Activated B cell treated with CpG ODN at 0.5 μM for 24 hours (primary cell): ENCODE measurements at places on chromosomes 5 and 9.

DNA sequence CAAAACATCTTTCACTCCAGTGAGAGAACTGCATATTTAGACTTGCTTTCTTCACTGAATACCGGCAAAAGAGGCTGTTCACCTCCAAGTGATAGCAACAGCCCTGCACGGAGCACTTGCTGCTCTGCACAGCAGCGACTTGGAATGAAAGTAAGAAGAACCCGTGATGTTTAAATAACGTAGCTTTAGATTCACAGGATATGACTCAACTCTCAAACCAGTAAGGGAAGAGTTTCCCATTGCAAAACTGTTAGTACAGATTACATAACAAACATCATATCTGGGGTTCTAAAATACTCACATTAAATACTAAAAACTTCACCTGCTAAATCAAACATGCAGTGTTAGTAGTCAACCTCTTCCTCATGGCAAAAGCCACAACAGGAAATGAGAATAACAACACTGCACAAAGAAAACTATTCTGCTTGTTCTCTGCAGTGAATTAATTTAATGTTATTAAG, 203.4 kb downstream of the MCTP1 start:
- no peak for DNase-seq

GRCh38 chr5:179154991-179155955, 95.1 kb downstream of the ZNF354C start:
- no peak for DNase-seq

GRCh38 chr5:73768-74502, 18.0 kb upstream of the PLEKHG4B start:
- no peak for DNase-seq

DNA sequence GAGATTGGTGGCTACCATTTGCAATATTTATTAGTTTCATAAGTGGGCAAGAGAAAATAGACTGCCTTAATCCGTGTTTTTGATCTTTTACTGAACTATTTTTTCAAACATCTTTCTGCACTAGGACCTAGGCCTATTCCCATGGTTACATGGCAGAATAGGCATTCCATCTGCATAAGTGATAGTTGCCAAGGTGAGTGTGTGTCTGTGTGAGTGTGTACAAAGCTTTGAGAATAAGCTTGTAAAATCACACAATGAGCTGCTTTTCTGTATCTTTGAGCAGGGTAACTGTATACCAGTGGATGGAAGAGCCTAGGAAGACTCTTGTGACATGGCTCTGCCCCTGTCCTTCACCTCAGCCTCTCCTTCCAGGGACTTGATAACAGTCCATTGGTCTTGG, 92.7 kb downstream of the SGCD start:
- DNase-seq = no peak

DNA sequence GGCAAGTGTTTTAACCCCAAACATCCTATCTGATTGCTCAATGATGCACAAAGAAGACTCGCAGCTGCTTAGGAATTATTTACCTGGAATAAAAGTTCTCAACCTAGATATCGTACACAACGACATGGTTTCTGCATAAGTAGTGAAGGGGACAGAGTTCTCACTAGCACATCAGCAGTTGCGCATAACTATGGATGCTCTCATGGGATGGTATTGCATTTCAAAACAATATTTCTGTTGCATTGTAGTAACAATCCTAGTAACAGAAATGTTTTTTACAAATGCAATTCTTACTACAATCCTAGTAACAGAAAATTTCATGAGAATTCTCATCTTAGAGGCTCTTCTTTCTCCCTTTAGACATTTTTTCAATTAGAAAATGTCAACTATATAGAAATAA, 94.5 kb upstream of the MINAR2 start:
- no peak for DNase-seq

DNA sequence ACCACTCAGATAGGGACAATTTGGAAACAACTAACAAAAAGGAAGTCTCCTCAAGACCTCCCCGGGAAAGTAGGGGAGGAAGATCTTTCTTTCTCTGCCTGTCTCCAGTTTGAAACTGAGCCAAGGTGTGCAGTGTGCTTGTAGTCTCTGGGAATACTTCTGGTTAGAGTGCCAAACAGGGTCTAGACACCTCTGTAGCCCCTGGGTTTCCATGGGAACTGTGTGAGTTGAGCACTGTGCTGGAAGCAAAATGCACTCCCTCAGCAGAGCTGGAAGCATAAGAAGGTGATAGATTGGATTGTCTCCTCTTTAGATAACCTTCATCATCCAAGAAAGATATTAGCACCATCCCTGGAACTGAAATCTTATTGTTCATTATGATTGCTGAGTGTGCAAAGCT, 129.2 kb upstream of the TNPO1 start:
- DNase-seq = no peak

DNA sequence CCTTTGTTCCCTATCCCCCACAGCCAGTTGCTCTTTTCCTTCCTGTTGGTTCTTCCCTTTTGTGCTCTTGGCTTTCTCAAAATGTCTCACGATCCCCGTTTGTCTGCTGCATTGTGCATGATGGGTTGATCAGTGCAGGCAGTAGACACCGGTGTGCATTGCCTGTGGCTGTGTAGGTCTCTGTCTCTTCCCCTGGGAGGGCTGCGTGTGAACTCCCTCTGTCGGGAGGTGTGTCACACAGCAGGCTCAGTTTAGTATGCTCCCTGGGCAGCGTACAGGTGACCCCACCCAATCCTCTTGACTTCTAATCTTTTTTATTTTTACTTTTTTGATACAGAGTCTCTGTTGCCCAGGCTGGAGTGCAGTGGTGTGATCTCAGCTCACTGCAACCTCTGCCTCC, 265.3 kb downstream of the FSTL4 start:
- no peak for DNase-seq

DNA sequence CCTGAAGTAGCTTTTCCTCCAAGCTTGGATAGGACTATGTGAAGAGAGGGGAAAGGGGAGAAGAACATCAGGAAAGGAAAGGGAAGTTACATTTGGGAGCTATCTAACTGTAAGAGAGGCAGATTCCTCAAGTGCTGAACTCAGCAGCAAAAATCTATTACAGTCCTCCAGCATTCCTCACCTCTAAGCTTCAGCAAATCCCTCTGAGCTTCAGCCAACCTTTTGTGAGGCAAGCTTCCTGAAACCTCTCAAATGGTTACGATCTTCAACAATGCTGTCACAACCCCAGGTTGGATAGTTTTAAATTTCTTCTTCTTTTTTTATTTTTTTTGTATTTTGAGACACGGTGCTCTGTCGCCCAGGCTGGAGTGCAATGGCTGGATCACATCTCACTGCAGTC, 2.5 kb upstream of the RNF38 start:
- no peak for DNase-seq

- no peak for DNase-seq
Observed at GRCh38 chr9:124013309-124014210, 2.0 kb downstream of the LHX2 start.

- DNase-seq = no peak
Observed at GRCh38 chr5:54655761-54656160, 138.2 kb downstream of the SNX18 start.

GRCh38 chr9:99725852-99726251, 95.8 kb upstream of the NR4A3 start:
- no peak for DNase-seq

- DNase-seq = no peak
Observed at GRCh38 chr5:156376751-156377150, 49.8 kb downstream of the SGCD start.

GRCh38 chr5:113338628-113339027, 96.2 kb downstream of the TSSK1B start:
- no peak for DNase-seq

DNA sequence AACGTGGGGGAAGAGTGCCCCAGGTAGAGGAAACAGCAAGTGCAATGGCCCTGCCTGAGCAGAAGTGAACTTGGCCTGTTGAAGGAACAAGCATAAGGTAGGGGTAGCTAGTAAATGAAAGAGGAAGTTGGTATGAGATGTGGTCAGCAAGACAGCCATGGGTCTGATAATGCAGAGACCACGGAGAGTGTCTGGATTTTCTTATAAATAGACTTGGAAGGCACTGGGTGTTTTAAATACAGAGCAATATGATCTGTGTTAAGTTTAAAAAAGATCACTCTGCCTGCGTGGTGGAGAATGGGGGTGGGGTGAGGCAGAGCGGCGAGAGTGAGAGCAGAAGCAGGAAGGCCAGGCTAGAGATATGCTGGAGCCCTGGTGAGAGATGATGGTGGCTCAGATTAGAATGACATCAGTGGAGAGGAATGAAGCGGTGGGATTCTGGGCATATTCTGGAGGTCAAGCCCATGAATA, 4.2 kb downstream of the ADAM19 start:
- DNase-seq = peak; percentile 42

GRCh38 chr5:159873680-159874079, 42.6 kb upstream of the ADRA1B start:
- no peak for DNase-seq

GRCh38 chr9:9790216-9790872, 822.5 kb downstream of the PTPRD start:
- DNase-seq = no peak

DNA sequence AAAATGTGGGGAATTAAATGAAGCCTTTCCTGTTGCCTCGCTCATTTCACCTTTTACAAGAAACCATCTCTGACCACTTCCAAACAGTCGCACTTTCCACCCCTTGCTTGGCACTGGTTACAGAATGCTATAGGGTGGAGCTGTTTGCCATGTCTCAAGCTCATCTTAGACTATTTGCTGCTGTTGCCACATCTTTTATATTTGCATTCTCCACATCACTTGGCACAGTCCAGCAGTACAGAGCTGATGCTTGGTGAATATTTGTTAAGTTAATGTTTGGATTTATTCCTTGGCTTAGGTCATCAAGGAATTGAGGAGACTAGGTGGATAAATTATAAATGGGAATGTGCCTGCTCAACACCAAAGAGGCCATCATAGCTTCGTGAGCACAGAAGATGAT, 53.2 kb downstream of the GNA14 start:
- DNase-seq = no peak

GRCh38 chr5:1033606-1034420, 25.2 kb downstream of the NKD2 start:
- DNase-seq = no peak

DNA sequence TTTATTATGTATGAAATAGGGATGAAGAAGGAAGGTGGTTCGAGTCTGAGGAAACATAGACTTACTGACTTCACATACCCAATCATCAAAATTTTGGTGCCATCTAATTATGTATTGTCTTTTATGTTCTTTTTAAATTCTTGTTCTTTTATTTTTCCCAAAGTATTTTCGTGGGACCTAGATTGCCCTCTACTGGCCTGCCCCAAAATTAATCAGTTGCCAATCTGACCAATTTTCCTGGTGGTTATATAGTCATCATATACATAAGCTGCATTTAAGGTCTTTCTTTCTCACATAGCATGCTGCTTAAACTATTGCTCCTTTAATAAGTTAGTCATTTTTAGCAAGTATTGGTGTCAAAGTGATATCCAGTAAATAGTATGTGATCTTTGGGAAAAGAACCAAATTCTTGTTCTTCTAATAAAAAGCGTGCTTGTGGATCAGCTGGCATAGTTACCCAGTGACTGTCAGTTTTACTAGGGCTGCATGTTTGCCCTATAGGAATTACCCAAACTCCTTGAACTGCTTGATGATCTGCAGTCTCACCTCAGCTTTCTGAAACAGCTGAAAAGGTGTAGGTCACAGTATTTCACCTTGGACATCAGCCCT, 223.5 kb downstream of the SH3GL2 start:
- DNase-seq = no peak

- peak; percentile 71 for DNase-seq
Observed at GRCh38 chr9:6715755-6716643, 41.8 kb upstream of the KDM4C start.

DNA sequence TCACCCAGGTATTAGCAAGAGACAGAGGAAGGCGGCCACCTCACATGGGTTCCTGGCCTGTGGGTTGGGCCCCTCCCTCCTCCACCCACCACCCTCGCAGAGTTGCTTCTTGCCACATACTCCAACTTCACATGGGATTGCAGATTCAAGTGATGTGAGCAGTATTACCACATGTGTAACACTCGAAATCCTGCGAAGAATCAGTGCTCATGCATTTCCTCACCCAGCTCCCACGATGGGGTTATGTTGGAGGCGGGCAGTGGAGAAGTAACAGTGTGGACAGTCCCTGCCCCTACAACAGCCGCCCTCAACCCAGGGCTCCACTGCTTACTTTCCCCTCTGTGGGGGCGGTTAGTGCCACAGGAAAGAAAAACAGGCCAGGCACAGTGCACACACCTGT, 3.9 kb upstream of the FBP1 start:
- DNase-seq = no peak

DNA sequence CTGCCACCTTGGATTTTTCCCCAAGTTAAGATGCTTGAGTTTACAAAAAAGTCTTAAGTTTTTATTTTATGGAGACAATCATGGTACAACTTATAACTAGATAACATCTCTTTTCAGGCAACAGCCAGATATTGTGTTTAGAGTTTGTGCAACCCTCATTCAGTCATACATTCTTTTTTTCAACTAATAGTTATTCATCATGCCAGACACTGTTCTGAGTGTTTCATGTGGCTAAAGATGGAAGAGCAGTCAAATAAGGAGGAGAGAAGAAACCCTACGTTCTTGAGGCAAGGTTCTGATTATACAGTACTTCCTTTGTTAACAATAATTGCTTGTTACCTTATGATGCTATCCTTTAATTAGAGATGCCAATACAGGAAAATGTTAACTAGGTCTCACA, 42.1 kb upstream of the ZNF462 start:
- no peak for DNase-seq

- DNase-seq = no peak
Observed at GRCh38 chr5:61261136-61261535, 70.9 kb upstream of the ZSWIM6 start.

DNA sequence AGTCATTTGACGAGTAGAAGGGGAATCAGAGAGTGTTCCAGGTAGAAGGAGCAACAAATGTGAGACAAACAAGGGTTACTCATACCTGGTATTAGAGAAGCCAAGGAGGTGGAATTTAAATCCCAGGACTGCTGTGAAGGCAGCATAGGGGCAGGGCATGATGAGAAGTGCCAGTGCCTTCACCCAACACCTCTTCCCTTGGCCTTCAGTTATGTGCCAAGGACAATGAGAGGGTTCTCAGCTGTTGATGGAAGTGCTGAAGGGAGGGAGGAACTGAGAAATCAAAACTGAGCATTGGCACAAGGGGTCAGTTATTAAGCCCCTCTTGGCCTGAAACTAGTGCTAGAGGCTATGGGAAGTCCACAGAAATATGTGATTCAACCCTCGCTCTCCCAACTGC, 50.3 kb downstream of the GARNL3 start:
- no peak for DNase-seq

DNA sequence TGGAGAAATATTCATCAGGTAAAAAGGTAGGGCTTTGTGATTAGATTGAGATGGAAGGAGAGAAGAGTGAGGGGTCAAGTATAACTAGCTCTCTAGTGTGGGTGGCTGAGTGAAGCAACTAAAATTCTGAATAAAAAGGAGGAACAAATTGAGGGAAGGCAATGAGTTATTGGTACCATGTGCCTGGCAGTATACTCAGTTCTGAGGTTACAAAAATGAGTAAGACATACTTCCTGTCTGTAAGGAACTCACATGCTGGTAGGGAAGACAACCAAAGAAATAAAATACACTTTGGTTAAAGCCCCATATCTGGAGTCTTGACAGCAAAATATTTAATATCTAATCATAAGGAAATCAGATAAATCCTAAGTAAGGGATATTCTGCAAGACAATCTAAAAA, 476.8 kb upstream of the C9orf72 start:
- DNase-seq = no peak
